ENCODE measurements at places on chromosomes 1 and 21.
A peak's percentile ranks its signal among the peaks of the same experiment; 100 is the strongest.

DNA sequence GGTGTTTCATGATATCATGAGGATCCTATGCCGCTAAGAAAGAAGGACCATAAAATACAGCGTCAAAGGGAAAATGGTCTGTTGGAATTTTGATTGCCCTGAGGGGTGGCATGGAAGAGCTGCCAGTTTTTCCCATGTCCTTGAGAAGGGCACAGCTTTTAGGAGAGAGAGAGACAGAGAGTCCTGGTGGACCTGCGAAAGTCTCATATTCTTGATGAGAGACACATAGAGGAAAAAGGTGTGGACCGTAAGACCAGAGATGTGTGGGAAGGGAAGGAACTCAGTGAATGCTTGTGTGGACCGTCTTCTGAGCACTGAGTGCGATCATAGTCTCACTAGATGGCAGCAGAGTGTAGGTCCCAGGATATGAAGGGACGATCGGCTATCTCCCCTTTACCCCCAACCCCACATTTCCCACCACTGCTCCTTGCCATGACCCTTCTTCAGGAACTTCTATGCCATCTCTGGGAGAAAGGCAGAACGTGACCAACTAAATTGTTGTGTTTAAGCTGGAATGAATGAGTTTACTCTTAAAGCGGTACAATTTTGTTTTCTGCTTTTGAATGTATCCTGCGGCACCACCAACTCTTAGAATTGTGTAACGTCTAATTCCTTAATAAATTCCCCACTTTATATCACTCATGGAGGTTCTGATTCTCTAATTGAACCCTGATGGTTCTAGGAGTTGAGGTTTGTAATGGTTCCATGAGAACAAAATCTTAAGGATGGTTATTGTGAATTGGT is 117.7 kb downstream of the CTH start:
- DNase-seq, result peak; percentile 25

DNA sequence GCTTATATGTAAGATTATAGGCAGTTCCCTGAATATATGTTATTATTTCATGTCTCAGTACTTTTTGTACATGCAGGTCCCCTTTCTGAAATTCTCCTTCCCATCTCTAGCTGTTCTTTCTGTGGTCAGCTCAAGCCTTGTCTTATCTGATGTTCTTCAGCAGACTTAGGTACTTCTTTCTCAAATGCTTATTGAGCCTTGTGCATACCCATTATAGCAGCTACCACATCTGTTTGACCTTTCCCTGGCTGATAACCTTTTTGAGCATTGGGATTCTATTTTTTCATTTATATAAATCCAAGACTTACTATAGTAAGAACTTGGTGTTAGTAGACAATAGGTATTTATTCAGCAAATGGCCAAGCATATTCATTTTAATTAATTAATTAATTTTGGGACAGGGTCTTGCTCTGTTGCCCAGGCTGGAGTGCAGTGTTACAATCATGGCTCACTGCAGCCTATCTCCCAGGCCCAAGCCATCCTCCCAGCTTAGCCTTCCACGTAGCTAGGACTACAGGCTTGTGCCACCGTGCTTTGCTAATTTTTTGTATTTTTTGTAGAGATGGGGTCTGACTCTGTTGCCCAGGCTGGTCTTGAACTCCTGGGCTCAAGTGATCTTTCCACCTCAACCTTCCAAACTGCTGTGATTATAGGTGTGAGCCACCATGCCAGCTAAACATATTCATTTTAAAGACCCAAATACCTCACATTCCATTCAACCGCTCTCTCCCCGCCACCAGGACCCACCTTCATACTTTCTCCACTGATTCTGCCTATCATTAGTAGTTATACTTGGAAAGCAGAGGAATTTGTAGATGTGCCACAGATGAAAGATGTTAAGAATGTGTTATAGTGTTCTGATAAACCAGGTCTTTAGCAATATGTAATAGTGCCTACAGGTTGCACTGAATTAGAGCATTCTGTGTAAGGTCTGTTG is 16.7 kb downstream of the TIPRL start:
- DNase-seq, result no peak

GRCh38 chr21:28193189-28193588 is 799.5 kb downstream of the LTN1 start:
- DNase-seq, result peak; percentile 1

DNA sequence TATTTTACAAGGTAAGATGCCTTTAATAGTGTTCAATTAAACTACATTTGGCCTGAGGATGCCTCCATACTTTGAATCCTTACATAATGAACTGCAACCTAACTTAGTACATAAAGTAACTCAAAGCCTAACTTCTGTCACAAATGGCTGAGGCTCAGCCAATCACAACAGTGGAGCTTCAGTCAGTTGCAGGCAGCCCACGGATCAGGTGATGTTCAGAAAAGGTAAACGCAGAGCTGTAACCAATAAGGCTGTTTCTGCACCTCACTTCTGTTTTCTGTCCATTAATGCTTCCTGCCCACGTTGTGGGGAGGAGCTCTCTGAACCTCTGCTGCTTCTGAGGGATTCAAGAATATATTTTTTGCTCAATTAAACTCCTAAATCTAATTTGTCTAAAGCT is 94.8 kb upstream of the KIAA0040 start:
- DNase-seq, result no peak

DNA sequence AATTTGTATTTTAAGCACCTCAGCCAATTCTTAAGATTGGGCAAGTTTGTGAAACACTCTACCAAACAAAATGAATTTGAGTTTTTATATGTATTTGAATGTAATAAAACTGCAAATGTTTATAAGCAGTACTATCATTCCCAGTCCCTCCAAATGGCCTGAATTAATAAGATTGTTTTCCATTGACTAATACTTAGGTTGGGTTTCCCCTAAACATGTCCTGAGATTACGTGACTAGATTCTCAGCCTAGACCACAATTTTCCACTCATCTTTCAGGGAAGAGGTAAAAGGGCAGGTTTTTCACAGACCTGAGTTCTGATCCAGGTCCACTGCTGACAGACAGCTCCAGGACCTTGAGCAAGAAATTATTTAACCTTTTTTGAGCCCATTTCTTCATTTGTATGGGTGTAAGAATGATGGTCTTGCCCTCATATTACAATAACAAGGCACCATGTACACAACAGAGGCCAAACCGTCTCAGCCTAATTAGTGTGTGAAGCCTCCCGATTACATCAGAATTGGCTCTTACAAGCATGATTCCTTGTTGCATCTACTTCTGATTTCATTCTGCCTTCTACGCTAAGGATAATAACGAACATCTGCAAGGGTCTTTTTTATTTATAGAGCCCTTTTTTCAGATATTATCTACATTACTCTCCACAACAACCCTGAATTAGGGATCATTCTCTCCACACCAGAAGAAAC is 51.2 kb downstream of the BEND5 start:
- DNase-seq, result no peak

GRCh38 chr1:32485554-32486255 is 20.8 kb downstream of the ZBTB8B start:
- no peak for DNase-seq

DNA sequence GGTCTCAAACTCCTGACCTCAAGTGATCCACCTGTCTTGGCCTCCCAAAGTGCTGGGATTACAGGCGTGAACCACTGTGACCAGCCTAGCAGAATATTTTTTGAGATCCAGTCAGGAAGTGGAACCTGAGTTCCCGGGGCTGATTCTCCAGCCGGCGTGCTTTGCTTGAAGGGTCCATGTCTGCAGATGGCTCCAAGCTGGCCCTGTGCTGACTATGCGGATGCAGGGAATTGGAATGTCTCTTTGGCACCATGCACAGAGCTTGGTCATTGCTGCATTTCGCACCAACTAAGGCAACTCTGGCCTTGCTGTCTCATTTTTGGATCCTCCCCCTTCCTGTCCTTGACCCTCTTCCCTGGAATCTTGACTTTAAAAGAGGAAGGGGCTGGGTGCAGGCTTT is 28.1 kb downstream of the ARHGEF10L start:
- no peak for DNase-seq

DNA sequence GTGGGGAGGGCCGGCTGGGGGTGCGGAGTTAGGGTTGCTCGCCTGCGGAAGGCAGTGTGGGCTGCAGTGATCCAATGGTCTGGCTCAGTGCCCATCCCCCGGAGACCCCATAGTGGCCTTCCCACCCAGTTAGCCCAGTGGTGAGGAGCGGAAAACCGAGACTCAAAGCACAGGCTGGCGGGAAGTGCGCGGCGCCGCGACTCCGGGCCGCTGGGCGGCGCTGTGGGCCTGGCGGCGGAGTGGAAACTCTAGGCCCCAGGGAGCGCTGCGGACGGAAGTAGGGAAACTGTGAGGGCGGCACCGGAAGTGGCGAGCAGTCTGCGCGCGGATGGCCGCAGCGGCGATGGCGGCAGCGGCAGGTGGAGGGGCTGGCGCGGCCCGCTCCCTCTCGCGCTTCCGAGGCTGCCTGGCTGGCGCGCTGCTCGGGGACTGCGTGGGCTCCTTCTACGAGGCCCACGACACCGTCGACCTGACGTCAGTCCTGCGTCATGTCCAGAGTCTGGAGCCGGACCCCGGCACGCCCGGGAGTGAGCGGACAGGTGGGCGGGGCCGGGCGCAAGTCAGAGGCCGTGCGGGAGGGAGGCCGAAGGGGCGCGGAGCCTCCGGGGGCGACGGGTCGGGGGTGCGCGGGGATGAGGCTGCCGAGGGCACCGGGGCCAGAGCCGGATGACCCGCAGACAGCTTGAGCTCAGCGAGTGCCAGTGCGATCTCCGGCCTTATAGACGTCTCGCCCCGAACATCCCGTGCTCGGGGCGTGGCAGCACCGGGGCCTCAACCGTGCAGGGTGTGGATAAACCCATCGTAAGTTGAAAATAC is at the start of gene ADPRS:
Gene ADPRS, plus strand, starts transcription at position 316 of the 816 bp plus-strand sequence. Its CDS starts 13 bp downstream, at position 329.
- peak; percentile 87 for DNase-seq

DNA sequence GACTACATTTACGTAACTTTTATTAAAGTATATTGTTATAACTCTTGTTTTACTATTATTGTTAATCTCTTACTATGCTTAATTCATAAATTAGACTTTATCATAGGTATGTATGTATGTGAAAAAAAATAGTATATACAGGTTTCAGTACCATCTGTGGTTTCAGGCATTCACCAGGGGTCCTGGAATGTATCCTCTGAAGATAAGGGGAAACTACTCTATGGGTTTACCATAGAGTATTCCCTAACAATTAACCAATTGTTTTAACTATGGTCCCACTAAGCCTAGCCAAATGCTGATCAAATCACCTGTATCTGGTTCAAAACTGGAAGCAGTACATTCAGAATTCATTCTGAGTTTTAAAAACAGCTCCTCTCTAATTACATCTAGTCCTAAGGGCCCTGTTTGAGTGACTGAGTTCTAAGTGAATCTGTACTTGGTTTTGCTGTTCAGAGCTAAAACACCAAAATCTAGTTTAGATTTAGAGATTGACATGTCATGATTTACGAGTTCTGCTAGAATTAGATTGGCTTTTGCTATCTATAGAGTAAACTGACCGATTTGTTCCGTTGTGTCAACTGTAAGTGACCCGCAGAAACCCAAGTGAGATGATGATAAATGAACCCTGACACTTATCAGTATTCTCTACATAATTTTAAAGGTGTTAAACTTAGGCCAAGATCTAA is 93.5 kb upstream of the GNG4 start:
- no peak for DNase-seq

DNA sequence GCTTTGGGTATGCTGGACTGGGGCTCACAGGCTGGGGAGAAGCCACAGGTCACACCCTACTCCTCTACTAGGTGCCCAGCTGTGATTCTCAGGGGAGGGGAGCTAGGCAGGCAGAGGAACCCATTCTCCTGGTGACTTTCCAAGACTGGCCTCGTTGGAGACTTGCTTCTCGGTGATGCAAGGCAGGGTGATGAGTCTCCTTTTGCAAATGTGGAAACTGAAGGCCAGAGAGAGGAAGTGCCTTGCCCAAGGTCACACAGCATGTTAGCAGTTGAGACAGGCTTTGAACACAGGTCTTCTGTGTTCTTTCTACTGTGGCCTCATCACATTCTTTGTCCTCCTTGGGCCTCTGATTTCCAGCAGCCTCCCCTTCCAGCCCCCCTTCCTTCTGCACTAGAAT is 20.5 kb upstream of the C1QA start:
- no peak for DNase-seq

- no peak for DNase-seq
Observed at GRCh38 chr1:208520438-208521099, 276.4 kb upstream of the PLXNA2 start.

DNA sequence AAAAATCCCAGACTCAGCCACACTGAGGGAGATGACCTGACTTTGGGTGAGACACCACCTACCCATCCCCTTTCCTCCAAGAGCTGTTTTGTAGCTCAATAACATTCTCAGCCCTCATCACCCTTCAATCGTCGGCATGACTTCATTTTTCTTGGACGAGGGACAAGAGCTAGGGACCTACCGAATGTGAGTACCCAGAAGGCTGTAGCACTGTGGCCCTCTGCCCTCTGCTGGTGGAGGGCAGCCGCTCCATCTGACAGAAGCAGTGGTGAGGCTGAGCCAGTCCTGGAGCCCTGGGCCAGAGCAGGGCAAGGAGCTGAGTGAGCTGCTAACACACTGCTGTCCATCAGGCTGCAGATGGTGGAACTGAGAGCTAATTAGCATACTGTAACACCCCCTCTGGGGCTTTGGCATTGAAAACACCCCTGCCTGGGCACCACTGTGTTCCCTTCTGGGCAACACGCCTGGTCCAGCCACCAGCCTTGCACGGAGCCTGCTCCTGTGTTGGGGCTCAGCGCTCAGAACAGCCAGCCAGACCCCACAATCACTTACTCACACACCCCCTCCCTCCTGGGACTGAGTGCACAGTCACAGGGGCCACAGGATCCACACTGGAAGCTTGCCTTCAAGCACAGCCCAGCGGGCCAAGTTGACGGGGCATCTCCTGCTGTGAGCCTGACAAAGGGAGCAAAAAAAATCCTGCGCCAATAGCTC is 18.3 kb upstream of the ALPL start:
- peak; percentile 33 for DNase-seq

GRCh38 chr1:3119725-3120124 is 50.7 kb downstream of the PRDM16 start:
- no peak for DNase-seq

DNA sequence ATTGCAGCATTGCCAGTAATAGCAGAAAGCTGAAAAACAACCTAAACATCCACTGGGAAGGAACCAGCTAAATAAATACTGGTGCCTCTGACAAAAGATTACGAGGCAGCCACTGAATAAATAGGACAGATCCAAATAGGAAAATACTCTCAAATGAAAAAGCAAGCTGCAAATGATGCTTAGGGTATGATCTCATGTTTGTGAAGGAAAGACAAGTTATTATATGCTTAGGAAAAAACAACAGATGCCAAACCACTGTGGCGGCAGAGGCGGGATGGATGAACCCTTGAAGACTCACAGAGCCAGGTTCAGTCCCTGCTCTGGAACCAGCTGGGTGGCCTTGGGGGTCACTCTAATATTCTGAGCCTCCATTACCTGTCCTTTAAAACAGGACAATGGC is 41.6 kb downstream of the MATN1 start:
- no peak for DNase-seq

DNA sequence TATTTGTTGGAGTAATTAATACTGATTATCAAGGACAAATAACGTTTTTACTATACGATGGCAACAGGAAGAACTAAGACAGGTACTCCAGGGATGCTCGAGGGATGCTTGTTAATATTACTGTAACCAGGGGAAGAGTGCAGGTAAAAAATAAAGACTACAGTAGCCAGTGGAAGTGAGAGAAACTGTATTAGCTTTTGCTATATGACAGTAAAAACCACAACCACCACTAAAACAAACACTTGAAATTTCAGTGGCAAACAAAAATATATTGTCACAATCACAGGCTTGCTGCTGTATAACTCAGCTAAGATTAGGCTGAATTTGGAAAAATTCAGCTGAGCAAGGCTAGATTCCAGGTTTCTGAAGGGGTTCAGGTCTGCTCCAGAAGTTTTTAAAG is 812.6 kb upstream of the ADGRL4 start:
- no peak for DNase-seq

Measured in ACHN (cell line).